ENCODE measurements at places on chromosomes 1 and 21. TPM values are rescaled to one million over a fixed set of nuclear protein-coding genes. Genes with fewer than 3 reads are reported as not detected.

- DNase-seq, result no peak
Measured at GRCh38 chr1:116292929-116293725, 79.9 kb upstream of the ATP1A1 start.

DNA sequence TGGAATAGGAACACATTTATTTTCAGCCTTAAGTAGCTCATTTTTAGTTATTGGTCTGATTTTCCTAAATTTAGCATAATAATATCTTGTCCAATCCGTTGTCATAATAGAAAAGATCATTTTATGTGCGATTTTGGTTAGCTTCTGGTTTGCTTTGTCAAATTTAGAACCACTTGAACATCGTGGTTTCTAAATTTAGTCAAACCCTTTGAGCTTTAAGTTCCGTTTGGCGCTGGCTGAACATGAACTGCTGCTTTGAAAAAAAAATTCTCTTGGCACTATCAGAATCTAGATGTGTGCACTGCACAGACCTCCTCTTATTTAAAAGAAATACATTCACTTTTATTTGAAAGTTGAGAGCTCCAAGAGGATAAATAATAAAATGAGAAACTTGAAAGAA is 370.6 kb downstream of the PTPRC start:
- no peak for DNase-seq

GRCh38 chr1:172003766-172004530 is 162.7 kb downstream of the DNM3 start:
- no peak for DNase-seq

The S100A7 gene
- total RNA-seq, result not detected
